ENCODE measurements at places on chromosomes 1 and 21.
A peak's percentile ranks its signal among the peaks of the same experiment; 100 is the strongest.

DNA sequence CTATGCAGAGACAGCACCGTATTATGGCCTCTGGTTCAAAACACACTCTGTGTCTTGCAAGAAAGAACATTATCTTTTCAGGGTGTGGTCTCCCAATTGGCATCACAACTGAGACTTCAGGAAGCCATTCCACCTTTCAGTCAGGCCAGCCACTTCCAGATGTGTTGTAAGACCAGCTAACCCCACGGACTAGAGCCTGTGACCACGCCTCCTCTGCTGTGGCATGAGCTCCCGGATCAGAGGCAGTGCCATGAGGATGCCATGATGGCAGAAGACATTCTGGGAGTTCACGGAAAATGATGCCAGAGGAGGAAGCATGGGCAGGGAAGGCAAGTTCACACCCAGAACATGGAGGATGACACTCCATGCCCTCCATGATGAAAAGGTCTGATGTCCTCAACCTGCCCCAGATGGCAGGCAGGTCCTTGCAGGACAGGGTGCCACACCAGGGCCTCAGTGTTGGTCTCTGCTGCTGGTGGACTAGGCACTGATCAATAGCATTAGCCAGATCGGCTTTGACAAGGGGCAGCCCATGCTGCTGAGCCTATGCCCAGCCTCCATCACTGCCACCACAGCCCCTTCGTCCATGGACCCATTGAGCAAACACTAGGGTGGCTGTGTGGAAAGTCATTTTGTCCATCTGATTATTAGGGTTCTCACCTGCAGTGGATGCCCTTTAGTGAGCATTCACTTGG lies 341.6 kb downstream of the MATN1 start:
- no peak for DNase-seq

GRCh38 chr1:24021403-24022266 lies 41.5 kb upstream of the SRSF10 start:
- no peak for DNase-seq

DNA sequence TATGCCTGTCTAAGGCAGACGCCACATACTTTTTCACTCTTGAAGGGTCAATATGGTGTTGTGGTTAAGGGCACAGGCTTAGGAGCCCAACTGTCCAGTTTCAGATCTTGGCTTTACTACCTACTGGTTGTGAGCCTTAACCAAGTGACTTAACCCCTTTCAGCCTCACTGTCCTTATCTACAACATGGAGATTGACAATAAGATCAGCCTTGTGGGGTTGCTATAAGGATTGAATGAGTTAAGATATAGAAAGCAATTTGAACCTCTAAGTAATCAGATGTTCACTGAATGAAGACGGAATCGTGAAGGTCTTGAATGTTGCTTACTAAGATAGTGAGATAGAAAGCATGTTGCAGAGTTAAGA lies 121.3 kb upstream of the JUN start:
- no peak for DNase-seq

DNA sequence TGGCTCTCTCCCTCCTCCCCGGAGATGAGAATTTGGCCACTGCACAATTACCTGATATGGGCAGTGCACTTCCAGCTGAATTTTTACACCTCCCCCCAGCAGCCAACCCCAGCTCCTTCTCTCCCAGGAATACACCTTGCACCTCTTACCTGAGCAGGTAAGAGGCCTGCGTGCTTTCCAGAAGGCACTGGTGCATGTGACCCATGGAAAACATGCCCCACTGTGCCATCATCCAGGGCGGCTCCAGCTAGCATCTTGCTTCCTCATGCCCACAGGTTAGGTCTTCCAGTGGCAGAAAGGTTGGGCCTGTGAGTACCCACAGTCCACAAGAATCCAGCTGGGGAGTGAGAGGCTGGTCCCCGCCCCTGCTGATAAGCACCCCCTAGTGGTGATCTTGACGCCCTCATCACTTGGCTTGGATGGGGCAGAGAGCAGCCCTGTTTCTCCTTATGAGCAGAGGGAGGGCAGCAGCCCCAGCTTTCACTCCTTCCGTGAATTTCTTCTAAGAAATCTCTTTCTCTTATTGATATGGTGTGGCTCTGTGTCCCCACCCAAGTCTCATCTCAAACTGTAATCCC lies 57.8 kb downstream of the EDARADD start:
- no peak for DNase-seq

DNA sequence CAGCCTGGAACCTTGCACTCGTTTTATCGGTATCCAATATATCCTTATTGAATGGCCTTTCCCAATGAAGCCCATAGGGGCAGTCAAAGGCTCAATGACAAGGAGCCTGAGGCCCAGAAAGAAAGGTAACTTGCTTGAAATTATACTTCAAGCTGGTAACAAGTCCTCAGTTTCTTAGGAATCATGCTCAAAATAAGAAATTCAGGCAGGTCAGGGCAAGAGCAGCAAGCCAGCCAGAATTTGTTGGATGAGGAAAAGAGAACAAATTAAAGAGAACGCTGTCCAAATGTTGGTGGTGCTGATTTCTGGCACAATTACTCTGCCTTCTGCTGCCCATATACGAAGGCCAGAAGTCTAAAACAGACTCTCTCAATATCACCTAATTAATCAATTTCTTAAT lies 77.6 kb downstream of the DDX20 start:
- no peak for DNase-seq

- DNase-seq: no peak
Measured at GRCh38 chr21:44946254-44947041, 6.6 kb downstream of the SLX9 start.

GRCh38 chr1:87358219-87358618 lies 29.5 kb downstream of the LMO4 start:
- DNase-seq: no peak

DNA sequence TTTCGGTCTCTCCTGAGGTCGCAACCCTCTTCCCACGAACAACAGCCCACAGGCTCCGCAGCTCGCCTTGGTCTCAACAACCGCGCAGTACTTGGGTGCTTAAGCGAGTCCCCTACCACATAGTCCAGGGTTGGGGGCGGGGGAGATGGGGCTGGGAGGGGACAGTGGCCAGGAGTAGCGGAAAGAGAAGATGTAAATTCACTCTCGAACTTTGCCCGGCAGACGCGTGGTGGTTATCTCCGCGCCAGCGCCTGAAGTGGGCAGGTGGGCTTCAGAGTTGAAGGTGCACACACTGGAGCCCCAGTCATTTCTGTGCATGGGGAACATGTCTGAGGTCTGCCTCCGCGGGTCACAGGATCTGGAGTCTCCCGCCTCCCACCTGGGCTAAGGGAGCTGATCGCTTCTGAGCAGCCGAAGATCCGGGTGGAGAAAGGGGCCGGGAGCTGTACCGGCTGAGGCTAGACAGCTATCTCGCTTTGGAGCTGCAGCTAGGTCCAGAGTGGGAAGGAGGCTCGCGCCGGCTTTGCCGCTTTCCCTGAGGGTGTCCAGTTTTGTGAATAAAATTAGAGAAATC lies 4.3 kb upstream of the FOXD2 start:
- DNase-seq: no peak

- no peak for DNase-seq
Measured at GRCh38 chr1:61498342-61498741, 226.6 kb downstream of the TM2D1 start.

DNA sequence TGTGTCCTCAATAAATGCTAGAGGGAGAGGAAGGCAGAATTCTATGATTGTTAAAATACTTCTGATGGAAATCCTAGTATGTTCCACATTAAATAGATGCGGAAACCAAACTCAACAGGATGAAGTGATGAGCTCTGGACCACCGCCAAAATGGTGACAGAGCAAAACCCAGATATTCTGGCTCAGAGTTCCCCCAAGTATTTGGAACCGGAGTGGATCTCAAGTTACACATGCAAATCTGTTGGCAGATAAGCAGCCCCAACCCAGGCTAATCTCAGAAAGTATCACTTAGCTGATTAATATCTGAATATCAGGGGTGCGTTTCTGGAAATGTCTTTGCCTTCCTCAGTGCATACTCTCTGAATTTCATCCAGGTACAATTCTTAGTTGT lies 17.4 kb upstream of the GRHL3 start:
- peak; percentile 45 for DNase-seq

DNA sequence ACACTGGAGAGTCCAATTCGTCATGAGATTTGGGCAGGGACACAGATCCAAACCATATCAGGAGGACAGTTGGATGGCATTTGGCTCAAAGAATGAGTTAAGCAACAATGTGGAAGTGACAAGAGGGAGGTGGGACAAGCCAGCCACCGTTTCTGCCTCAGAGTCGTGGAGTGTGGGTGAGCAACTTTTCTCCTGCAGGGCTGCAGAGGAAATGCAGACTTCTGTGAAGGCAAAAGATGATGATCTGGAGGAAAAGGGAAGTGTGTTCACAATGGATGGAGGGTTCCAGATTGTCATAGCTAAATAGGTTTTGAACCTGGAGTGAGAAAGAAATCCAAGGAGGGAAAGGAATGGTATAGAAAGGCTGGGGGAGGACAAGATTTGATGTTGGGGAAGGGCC lies 16.4 kb upstream of the KANK4 start:
- DNase-seq: no peak

DNA sequence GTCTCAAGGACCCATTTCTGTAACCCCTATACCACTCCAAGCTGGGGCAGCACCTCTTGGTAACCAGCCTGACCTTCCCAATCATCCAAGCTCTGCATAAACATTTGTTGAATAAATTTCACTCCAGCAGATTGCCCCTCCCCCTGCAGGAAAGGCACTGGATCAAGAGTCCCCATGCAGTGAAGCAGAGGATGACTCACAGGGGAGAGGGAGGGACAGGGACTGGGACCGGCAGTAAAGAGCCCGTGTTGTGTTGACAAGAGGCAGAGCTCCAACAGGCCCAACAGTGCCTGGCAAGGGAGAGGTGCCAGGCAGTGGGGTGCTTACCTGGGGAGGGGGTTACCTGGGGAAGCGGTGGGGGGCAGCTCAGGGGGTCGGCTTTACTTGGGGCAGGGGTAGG lies 32.3 kb downstream of the SLC9A1 start:
- no peak for DNase-seq
